ENCODE measurements at places on chromosomes 2 and 18.
A peak's percentile ranks its signal among the peaks of the same experiment; 100 is the strongest.

- no peak for DNase-seq
Observed at GRCh38 chr2:188395903-188396689, 104.4 kb downstream of the GULP1 start.

DNA sequence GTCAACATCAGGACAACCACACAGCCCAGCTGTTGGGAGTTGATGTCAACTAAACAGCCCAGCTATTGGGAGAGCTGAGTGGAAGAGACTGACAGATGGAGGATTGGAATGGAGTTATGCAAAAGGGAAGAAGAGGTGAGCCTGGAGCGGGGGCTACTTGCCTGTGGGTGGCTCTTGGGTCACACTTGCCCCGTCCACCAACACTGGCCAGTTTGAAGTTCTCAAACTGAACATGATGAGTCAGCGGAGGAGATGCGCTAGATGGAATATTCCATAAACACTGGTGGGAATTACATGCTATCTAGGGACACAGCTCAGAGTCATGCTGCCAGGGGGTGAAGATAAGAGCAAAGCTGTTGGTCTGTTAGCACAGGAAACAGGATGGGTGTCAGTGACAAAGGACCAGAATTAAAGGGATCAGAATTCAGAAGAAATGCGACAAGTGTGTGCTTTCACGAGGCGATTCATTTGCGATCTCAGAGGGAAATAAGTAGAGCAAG is 33.2 kb upstream of the AGAP1 start:
- no peak for DNase-seq

DNA sequence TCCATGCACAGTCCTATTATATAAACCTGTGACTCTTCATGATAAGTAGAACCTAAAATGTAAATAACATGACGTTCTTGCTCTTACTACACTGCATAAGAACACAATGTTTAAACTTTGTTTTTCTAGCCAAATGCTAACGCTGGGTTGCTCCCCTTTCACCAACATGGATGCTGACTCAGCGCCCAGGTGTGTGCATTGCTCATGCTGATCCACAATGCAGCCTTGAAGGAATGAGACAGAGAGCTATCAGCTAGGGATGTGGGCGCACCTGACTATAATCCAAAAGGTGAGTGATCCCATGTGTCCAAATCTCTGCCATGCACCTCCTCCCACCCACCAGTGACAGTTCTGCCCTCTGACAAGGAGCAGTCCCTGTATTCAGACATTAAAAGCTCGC is 235.0 kb downstream of the IRS1 start:
- no peak for DNase-seq

GRCh38 chr2:134866498-134867099 is 28.2 kb downstream of the ACMSD start:
- no peak for DNase-seq

GRCh38 chr18:22173221-22173927 is 4.0 kb downstream of the GATA6 start:
- DNase-seq, result no peak

DNA sequence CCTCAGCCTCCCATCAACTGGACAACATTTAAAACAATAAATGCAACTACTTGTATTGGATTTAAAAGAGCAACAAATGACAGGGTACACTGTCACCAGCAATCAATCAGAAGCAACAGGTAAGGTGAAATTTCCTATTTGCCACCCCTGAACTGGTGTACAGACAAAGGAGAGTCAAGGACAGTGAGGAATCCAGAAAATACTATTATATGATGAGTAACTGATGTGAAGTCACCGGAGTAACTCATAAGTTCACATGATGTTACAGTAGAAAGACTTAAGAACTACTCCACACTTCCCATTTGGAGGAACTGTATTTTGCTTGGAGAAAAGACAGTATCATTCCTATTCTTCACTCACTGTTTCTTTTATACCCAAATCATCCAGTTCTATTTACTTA is 4.1 kb upstream of the STAT1 start:
- DNase-seq, result no peak

GRCh38 chr2:44572196-44572900 is 210.6 kb downstream of the CAMKMT start:
- DNase-seq, result no peak

GRCh38 chr2:6855860-6856547 is 9.7 kb downstream of the CMPK2 start:
- DNase-seq, result no peak

DNA sequence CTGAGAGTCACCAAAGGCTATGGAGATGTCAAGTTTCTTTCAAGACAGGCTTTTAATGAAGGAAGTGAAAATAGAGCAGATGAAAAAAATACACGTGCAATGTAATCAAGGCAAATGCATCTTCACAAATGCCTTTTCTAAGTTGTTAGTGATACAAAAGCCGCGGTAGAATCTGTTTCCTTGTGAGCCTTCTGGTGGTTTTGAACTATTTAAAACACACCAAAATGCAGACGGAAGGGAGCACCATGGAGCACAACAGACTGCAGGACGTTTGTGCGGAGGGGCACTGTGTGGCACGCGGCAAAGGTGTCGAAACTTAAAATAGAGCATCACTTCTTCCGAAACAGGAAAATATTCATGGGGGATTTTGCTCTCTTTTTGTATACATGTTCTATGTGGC is 65.0 kb upstream of the BOD1L2 start:
- no peak for DNase-seq

DNA sequence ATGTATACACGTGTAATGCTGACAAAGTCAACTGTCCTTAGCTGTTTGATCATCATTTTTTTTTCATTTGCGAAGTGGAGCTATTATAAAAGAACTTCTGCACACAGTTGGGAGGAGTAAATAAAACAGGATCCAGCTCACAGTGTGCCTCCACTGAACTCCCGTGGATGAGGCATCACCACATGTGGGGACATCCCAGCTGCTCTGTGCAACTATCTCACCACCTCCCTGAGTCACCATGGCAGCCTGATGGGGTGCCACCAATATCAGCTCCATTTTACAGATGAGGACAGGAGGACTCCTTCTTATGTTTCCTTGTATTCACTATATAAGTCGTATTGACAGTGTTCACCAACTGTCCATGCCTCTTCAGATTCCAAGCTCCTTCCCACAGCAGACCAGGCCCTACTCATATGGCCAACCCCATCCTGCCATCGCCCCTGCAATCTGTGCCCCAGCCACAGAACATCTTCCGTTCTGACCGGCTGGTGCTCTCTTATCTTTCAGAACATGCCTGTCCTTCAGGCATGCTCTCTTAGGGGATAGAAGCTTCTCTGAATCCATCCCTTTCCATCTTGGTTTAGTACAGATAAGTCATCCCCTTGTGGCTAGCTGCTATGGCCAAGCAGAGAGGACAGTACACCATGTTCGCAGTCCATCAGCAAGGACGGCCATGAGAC is 288.1 kb downstream of the RNF144A start:
- DNase-seq, result no peak

- DNase-seq, result no peak
Observed at GRCh38 chr18:13256444-13257305, 38.1 kb downstream of the LDLRAD4 start.

GRCh38 chr18:57533006-57533867 is 53.3 kb downstream of the FECH start:
- DNase-seq, result no peak

GRCh38 chr2:213246497-213247281 is 37.6 kb upstream of the SPAG16 start:
- no peak for DNase-seq

GRCh38 chr18:59593291-59593717 is 103.9 kb downstream of the CCBE1 start:
- no peak for DNase-seq

DNA sequence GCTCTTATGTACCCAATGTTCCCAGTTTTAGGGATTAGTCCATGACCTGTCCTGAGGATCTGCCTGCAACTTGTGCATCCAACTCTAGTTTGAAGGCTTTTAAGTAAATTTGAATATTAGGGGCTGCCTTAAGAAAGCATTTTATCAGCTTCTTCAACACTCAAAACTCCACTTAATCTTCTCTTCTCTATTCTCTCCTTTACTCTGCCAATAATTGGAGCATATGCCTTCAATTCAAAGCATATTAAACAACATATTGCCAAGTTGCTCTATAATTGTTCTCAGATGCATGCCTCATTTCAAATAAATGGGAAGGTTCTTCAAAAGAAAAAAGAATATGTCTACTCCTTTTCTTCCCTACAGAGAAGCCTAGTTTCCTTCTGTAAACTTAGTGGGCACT is 84.8 kb upstream of the NCKAP5 start:
- no peak for DNase-seq

GRCh38 chr2:222946700-222947287 is 86.0 kb downstream of the ACSL3 start:
- no peak for DNase-seq

GRCh38 chr2:77457665-77458064 is 64.5 kb downstream of the LRRTM4 start:
- no peak for DNase-seq

DNA sequence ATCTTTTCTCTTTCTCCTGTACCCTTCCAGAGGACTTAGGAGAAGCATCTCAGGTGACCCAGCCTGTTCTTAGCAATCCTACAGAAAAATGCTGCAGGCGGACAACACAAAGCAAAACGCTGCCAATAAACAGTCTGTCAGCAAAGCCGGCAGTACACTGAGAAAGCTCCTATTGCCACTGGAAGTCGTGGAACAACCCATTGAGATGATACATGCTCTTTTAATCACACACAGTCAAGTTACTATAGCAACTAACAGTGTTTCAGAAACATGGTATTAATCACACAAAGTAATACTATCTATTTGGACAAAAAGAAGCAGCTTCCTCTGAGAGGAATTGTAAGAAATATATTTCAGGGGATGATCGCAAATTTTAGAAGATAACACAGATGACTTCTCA is 10.5 kb downstream of the CTLA4 start:
- DNase-seq, result no peak

DNA sequence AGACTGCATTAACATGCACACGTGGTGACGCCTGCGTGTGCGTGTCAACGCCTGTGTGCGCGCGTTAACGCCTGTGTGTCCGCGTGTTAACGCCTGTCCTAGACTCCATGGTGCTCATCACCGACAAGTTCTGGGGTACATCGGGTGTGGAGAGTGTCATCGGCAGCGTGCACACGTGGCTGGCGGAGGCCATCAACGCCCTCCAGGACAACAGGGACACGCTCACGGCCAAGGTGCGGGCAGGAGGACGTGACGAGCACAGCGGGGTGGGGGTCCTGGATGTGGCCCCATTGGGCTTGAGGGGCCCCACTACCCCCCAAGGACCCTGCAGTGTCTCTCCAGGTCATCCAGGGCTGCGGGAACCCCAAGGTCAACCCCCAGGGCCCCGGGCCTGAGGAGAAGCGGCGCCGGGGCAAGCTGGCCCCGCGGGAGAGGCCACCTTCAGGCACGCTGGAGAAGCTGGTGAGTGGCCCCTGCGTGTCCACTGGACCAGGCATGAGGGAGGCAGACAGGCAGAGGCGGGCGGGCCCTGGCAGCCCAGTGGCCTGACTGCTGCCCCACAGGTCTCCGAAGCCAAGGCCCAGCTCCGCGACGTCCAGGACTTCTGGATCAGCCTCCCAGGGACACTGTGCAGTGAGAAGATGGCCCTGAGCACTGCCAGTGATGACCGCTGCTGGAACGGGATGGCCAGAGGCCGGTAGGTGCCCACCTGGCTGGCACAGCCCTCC is 29.2 kb downstream of the GPC1 start:
- DNase-seq, result no peak

GRCh38 chr2:176169181-176169580 is 12.1 kb downstream of the HOXD3 start:
- DNase-seq, result no peak

DNA sequence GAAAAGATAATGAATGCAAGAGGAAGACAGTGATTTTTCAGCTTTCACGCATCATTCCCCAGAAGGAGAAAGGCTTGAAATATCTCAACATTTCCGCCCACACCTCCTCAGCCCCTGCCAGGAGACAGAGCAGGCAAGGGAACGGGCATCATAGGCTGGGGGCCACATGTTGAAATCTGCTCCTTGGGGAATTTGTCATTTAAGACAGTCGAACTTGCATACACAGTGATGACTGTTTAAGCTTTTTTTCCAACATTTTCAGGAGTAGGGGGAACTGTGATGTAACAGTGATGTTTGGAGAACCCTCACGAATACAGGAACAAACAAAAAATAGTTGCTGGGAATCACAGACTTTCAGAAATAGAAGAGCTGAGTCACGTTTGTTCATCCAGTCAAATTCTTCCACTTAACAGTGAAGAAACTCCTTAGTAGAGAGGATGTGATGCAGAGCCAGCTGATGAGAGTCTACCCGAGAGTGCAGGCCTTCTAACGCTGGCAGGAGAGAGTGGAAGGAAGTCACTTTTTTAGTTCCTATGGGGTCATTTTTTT is 266.8 kb downstream of the ALPK2 start:
- DNase-seq, result no peak

GRCh38 chr2:3170792-3171455 is 206.7 kb downstream of the EIPR1 start:
- no peak for DNase-seq

- DNase-seq, result no peak
Observed at GRCh38 chr2:46901611-46902010, 14.0 kb downstream of the MCFD2 start.

DNA sequence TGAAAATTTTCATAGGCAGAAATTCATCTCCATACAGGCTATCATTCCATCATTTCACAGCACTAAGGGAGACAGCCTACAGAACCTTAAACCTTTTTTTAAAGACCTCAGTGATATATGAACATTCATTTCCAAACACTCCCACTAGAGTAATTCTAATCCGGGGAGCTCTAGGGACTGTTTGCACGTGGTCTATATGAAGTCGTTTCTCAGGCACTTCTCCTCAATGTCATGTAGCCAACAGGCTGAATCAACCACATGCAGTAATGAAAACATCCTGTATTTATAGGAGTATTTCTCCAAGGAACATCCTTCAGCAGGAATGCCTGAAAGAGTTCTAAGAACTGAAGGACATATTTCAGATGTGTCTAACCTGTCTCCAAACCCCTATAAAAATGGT is 97.3 kb upstream of the CREB1 start:
- no peak for DNase-seq

- no peak for DNase-seq
Observed at GRCh38 chr18:13269013-13269280, 50.4 kb downstream of the LDLRAD4 start.

DNA sequence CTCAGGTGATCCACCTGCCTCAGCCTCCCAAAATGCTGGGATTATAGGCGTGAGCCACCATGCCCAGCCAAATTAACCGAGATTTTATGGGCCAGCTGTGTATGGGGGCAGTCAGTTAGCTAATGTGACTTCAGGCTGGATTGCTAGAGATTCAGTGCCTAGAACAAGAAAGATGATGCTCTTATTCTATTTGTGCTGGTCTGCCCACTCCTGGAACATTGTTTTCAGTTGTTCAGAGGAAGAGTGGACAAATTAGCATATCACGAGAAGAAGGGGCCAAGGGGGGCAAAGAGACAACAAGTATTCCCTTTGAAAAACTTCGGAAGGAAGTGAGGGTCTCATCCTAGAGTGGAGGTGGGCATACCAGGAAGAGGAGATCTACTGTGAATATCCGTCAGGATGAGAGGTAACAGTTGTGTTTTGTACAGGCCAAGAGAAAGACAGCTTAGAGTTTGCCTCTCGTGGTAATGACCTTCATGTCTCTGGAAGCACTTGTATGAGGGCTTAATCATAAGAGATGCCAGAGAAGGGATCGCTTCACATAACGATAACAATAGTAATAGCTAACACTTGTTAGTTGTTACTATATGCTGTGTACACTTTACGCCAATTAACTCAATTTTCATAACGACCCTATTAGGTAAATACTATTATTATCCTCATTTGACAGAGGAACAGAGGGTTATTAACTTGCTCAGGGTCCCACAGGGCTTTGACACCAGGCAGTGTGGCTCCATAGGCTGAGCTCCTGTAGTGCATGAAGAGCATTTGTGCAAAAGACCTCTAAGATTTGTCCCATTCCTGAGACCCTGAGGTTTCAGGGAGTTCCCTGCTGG is 138.3 kb downstream of the DDX1 start:
- peak; percentile 54 for DNase-seq

All from NCI-H1417 treated with DMSO at 0.1 percent for 48 hours (cell line).